ENCODE measurements at places on chromosomes 7 and 10. TPM values are rescaled to one million over a fixed set of nuclear protein-coding genes. Genes with fewer than 3 reads are reported as not detected.

Gene PON3
- not detected for total RNA-seq

Gene MRC1
- not detected for total RNA-seq

Gene COX15
- total RNA-seq: 6.8 TPM

Gene CPEB3
- 1.1 TPM for total RNA-seq

Gene PPP1R3C
- not detected for total RNA-seq
